ENCODE measurements at places on chromosomes 16 and 17. TPM values are rescaled to one million over a fixed set of nuclear protein-coding genes. Genes with fewer than 3 reads are reported as not detected.

DNA sequence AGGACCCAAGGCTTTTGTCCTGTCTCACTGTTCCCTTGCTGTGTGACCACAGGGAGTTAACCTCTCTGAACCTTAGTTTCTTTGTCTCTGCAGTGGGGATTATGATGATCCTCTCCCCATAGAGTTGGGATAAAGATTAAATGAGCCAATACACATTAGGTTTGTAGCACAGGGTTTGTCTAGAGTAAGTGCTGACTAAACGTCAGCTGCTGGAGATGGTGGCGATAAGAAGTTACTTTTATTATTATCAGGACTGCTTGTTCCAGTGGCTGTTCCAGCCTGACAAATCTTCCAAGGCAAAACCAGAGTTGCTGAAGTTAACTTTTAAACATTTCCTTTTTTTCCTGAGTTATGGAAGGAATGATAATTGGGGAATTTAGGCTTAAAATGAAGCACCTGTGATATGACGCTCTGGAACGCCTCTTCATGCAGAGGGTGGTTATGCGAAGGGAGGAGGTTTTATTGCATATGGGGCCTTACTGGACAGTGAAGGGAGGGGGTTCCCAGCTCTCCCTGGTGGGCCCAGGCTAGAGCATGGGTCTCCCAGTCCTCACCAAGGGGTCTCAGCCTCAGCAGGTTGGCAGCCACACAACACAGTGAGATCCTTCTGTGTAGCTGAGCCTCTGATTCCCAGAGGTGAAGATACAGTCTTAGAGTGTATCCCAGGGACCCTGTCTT is 35.8 kb downstream of the PLCG2 start:
- no peak for DNase-seq

- no peak for DNase-seq
These were observed 13.6 kb upstream of the SLC4A1 start for GRCh38 chr17:44281570-44281969.

UNC13D gene
- 13.5 TPM for total RNA-seq

- no peak for DNase-seq
These were observed 2.7 kb downstream of the N4BP1 start for GRCh38 chr16:48607056-48607825.

- no peak for DNase-seq
These were observed 44.4 kb downstream of the DNAH9 start for GRCh38 chr17:11642655-11643054.

CACNG1 gene
- not detected for total RNA-seq

TBX2 gene
- 35.2 TPM for total RNA-seq

GRCh38 chr17:58755577-58756245 is at the start of gene PPM1E:
Gene PPM1E, plus strand, starts transcription at chr17:58755854.
- no peak for DNase-seq

- no peak for DNase-seq
These were observed 289.0 kb upstream of the AXIN2 start for GRCh38 chr17:65850486-65850885.

Measured in thoracic aorta (tissue), 2 donors.